ENCODE measurements at places on chromosomes 13 and 19.

DNA sequence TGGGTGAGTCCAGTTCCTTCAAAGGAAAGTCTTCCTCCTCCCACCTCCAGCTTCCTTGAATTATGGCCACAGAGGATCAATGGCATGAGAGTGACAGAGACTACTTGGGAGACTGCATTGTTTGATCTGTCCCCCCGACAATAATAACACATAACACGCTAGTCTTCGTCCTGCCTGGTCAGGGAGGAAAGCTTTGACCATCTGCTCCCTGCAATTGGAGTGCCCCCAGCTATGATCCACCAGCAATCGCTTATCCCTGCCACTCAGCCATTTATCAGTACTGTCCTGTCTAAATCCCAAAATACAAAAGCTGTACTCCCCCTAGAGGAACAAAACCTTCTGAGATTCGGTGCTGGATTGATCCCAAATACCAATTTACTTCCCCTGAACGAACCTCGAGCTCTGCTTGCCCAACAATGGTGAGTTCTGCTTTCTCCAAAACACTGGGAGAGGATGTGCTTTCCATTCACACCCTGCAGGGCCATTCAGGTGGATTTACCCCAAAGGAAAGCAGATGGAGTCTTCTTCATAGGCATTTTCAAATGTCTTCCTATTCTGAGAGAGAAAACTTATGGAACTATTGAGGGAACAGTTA is 466.7 kb downstream of the TSHZ3 start:
- DNase-seq: no peak

DNA sequence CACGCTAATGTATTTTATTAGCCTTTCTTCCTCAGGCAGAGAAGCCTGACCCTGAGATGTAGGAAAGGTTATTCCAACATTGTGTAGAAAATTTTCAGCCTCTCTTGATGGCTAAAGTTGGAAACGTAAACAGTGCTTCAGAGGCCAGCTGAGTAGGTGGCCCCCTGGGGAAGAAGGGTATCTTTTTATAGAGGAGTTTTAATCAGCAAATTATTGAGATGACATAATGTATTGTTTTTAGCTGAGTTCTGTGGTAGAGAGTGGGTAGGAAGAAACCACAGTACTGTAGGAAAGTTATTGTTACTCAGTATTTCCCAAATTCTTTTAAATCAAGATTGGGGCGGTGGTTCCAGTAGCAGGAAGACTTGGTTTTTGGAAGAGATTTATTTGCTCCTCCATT is 268.8 kb downstream of the DLEU7 start:
- no peak for DNase-seq

GRCh38 chr19:50877338-50877737 is 4.1 kb downstream of the KLK2 start:
- DNase-seq: peak; percentile 85

GRCh38 chr19:7843521-7843920 is 13.5 kb downstream of the EVI5L start:
- DNase-seq: no peak

DNA sequence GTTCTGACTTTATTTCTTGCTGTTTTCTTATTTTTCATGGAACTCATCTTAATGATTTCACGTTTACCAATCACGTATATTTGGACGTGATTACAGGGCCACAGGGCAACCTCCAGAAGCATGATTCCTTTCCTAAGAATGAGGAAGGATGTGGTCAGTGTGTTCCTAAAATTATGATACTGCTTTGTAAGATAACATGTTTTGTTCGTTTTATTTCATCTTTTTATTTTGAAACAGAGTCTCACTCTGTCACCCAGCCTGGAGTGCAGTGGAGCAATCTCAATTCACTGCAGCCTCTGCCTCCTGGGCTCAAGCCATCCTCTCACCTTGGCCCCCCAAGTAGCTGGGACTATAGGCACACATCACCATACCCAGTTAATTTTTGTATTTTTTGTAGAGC is 24.8 kb upstream of the LAIR1 start:
- DNase-seq: no peak

Data from DMS53 (cell line).